HL-60 (cell line): ENCODE measurements at places on chromosomes 16 and 17.

DNA sequence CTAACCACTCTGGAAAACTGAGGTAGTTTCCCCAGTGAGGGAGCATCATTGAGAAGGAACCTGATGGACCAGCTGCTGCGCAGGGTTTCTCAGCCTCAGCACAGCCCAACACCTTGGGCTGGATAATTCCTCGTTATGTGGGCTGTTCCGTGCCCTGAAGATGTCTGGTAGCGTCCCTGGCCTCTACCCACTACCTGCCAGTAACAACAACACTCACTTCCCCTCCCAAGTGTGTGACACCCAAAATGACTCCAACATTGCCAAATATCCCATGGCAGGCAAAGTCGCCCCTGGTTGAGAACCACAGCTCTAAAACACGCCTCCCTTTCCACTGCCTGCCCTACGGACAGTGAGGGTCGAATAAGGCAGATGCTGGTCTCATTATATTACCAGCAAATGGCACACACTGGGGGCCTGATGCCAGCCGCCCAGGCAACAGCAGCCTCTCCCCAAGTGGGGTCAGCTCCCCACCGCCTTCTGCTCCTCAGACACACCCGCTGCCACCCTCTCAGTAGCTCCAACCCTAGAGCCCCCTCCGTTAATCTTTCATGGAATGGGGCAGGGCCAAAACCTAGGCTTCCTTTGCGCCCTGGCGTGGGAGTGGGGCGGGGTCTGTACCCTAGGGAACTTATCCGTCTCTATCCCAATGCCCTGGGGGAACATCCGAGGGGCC lies 1.0 kb downstream of the RHBDF2 start:
- no peak for DNase-seq

GRCh38 chr17:37885136-37885535 lies 39.1 kb upstream of the TBC1D3K start:
- DNase-seq, result no peak

DNA sequence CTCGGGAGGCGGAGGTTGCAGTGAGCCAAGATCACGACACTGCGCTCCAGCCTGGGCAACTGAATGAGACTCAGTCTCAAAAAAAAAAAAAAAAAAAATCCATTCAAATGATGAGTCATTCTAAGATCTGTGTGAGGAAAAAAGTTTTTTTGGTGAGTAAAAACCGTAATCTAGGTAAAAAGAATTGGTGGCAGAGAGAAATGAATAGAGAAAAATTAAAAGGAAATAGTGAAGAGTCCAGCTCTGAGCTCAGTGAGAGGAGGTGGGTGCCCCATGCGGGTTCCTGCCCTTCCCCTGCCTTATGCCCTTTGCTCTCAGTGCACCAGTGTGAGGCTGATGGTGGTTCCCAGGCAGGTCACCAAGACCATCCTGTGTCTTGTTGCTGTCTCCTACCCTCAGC lies 20.9 kb downstream of the GAN start:
- DNase-seq, result no peak

DNA sequence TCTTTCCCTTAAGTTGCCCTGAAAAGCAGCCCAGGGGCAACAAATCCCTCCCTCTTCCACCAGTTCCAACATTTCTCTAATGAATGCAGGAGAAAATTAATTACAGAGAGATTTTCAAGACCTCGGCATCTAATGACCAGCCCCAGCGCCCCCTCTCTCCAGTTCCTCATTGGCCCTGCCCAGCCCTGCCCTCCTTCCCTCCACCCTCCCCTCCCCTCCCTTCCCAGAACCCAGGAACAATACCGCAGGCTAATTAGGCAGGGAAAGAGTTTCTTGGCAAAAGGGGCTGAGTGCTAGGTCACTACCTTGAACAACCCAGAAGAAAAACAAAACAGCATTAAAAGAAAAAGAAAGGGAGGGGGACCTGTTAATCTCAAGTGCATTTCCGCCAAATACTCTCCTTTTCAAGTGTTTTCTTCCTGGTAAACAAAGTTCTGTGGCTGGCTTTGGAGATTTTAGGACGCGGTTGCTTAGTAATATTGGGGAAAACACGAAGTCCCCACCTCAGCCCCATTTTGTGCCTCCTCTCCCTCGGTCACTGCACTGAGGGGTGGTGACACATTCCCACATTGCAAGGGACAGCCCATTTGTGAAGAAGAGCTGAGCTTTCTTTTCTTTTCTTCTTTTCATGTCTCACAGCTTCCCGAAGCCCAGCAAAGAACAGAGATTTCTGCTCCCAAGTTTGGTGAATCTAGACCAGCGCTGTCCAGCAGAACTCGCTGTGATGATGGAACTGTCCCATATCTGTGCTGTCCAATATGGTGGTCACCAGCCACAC lies 215.4 kb downstream of the SOX9 start:
- DNase-seq, result no peak

DNA sequence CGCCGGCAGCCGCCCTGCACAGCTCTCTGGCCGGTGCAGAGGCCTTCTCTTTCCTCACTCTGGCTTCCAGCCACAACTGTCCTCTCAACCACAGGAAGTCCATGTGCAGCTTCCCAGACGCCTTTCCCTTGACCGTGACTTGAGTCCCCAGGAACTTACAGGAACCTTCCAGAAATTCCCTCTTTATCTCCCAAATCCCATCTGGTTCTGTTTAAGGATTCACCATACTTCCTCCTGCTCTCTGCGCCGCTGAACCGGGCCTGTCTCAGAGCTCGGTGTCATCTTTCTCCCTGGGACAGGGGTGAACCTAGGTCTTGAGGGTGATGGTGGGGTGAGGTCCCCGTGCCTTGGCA lies 65.2 kb upstream of the ZNF469 start:
- no peak for DNase-seq

DNA sequence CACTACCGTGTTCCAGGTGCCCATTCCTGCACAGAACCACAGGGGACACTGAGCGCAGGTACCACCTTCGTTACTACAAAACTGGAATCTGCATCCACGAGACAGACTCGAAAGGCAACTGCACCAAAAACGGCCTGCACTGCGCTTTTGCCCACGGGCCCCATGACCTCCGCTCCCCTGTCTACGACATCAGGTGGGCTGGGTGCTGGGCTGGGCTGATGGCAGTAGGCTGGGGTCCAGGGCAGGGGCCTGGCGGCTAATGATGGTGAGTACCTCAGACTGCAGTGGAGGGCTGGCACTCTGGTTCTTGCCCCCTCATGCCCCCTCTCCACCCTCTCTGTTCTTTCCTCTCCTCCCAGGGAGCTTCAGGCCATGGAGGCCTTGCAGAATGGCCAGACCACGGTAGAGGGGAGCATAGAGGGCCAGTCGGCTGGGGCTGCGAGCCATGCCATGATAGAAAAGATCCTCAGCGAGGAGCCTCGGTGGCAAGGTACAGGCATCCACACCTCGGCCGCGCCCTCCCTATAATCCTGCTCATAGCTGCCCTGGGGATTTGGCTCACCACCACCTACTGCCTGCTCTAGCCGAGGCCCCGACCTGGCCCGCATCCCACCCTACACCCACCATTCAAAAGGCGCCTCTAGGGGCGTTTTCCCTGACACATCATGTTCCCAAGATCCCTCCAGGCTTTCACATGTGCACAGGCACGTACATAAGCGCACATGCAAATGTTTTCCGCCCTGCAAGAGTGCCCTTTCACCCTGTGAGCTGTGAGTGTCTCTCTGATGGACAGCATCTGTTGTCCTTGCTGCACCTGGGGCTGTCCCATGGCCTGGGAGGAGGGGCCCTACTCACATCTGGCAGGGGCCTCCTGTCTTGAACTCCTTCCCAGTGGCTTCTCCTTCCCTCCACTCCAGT lies 27.7 kb downstream of the UNK start:
- no peak for DNase-seq

DNA sequence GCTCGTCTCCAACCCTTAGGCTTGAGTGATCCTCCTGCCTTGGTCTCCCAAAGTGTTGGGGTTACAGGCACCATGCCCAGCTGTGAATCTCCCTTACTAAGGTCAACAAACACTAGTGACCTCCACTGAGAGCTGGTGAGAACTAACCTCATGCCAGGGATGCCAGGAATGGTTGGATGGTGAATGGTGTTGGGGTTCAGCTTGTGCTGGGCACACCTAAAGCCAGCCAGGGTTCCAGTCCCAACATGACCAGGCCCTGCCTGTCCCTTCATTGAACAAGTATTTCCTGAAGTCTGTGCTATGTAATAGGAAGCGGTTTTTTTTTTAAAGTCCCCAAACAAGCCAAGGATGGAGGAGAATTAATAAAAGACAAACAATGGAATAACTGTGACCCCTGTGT lies 56.0 kb upstream of the TOB1 start:
- no peak for DNase-seq

DNA sequence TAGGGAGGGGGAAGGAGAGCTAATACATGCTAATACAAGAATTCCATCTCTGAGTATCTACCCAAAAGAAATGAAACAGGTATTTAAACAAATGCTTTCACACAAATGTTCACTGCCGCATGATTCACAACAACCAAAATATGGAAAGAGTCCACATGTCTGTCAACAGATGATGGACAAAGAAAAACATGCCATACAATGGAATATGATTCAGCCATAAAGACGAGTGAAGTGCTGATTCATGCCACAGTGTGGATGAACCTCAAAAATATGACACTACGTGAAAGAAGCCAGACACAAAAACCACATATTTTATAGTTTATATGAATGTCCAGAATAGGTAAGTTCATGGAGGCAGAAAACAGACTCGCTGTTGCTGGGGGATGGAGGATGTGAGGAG lies 321.4 kb downstream of the FOXL1 start:
- no peak for DNase-seq

DNA sequence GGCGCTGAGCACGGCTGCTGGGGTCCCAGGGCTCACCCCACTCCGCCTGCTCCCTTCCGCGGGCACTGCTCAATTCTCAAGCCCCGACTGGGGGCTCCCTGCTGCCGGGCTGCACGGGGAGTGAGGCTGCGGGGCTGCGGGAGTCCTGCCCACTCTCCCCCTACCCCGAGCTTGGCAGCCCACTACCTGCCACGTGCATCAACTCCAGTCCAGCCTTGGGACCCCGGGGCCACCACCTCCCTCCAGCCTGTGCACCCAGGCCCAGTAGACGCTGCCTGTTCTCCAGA lies 43.3 kb upstream of the SSTR5 start:
- DNase-seq, result no peak

DNA sequence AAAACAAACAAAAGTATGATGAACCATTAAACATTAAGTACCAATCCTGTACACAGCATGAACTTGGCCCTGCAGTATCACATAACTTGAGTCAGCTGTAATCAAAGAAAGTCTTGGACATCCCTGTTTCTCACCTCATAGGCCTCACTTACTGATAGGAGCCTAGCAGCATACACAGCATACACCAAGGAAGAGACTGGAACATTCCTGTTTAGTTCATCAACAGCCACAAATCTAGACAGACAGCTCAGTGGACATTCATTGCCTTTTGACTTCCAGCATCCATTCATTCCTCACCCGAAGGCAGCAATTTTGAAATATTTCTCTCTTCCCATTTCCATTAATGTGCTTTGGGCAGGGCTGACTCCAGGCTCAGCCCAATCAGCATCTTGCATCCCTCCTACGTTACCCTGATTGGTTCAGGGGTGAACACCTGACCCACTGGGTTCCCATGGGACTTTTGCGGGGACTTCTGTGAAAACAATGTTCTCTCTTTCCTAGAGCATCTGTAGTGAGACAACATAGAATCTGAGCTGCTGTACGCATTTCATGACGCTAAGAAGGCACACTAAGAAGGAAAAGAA lies 336.7 kb upstream of the ZFHX3 start:
- DNase-seq, result no peak

DNA sequence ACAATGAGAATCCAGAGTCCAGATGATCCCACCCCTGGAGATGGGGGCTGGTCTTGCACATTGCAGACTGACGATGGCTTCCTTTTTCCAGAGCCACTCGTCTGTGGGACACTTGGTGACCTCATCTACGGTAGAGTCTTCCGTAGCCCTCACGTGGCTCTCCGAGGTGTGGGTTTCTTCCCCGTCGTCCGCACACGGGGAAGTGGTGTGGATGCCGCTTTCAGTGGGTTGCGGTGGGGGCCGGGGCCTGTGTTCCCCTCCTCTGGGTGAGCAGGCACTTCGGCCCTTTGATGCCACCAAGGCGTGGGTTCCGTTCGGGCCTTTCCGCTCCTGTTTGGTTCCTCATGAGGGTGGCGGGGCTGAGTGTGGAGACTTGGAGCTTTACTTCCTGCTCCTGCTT lies 21.4 kb downstream of the BAIAP2 start:
- DNase-seq, result peak; percentile 26

GRCh38 chr17:82564241-82564640 lies 44.7 kb downstream of the FOXK2 start:
- no peak for DNase-seq

DNA sequence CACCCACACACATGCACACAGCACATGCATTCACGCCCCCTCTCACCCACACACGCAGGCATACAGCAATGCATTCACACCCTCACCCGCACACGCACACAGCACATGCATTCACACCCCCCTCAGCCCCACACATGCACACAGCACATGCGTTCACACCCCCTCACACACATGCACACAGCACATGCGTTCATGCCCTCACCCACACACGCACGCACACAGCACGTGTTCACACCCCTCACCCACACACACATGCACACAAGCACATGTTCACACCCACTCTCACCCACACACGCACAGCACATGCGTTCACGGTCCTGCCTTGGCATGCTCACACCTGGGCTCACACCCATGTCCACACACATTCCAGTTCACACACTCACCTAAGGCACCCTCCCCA lies 64.2 kb downstream of the ENGASE start:
- no peak for DNase-seq

DNA sequence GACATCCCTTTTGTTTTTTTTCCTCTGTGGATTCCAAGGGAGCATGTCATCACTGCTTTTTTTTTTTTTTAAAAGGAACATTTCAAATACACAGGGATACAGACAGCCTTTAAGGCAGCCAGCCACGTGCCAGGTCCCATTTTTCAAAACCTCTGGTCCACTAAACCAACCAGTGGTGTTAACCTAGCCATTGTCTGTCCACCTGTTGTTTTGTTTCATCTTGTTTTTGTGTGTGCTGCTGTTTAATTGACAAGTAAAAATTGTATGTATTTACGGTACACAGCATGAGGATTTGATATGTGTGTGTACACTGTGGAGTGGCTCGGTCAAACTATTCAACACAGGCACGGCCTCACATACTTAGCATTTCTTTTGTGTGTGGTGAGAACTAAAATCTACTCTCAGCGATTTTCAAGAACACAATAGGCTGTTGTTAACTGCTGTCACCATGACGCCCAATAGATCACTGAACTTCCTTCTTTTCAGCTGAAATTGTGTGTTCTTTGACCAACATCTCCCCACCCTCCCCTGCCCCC lies 19.2 kb downstream of the TMEM114 start:
- DNase-seq, result no peak
